ENCODE measurements at places on chromosomes 13 and 19.

GRCh38 chr13:51902776-51903175 is 41.0 kb downstream of the CCDC70 start:
- no peak for DNase-seq

- DNase-seq: no peak
Measured at GRCh38 chr19:51668216-51668615, 21.6 kb upstream of the SIGLEC14 start.

DNA sequence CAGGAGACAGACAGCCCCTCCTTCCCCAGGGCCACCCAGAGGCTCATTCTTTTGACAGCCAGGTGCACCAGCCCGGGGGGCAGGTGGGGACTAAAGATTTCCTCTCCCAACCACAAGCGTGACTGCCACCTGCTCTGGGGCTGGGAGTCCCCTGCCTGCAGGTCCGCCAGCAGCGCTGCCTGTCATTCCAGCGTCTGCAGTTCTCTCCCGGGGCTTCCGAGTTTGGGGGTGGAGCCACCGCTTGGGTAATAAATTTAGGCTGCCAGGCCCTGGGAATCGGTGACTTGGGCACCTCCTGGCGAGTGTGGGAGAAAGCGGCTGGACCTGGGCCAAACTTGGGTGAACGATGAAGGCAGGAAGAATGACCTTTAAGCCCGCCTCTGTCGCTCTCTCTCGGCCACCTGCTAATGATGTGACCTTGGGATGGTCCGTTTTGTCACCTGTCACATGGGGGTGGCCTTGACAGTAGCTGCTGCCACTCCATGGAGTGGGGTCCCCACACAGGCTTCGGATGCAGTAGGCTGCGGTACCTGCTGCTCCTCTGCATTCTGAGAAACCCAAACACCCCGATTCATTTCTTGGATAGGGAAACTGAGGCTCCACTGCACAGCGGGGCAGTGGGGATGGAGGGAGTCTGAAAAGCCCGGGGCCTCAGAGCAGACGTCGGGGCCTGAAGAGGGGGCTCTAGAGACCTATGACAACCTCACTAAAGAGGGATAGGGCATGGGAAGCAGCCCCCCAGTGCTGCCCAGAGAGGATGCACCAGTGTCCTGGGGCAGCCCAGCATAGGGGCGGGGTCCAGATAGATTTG is 12.8 kb downstream of the FUT6 start:
- peak; percentile 17 for DNase-seq

- DNase-seq: peak; percentile 69
Measured at GRCh38 chr19:34145741-34146202, 26.5 kb upstream of the LSM14A start.

- no peak for DNase-seq
Measured at GRCh38 chr13:73198991-73199411, 140.2 kb downstream of the KLF5 start.

- DNase-seq: no peak
Measured at GRCh38 chr19:18742838-18743783, 48.0 kb downstream of the COMP start.
